Activated T-cell treated with anti-CD3 and anti-CD28 coated beads for 4 hours (primary cell): ENCODE measurements at places on chromosomes 6 and 20.

- DNase-seq: peak; percentile 21
Observed at GRCh38 chr6:52815167-52816092, 11.8 kb upstream of the GSTA1 start.

DNA sequence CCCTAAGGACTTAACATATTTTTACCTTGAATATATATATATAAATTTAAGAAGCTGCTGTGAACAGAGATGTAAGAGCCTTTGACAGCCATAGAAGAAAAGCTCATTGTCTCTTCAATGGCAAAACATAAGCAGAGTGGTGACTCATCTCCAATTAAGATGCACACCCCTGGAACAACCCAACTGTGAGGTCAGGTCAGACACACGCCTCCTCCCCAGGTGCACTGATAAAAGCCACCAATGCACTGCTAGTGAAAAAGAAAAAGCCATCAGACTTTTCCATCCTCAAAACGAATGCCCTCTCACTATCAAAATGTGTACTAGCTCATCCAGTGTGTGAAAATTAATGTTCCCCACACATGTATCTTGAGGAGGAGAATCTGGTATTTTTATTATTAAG lies 100.1 kb downstream of the SMLR1 start:
- no peak for DNase-seq

GRCh38 chr6:100458841-100459591 lies 5.7 kb downstream of the SIM1 start:
- DNase-seq: no peak

- no peak for DNase-seq
Observed at GRCh38 chr6:16832043-16832567, 70.8 kb upstream of the ATXN1 start.

DNA sequence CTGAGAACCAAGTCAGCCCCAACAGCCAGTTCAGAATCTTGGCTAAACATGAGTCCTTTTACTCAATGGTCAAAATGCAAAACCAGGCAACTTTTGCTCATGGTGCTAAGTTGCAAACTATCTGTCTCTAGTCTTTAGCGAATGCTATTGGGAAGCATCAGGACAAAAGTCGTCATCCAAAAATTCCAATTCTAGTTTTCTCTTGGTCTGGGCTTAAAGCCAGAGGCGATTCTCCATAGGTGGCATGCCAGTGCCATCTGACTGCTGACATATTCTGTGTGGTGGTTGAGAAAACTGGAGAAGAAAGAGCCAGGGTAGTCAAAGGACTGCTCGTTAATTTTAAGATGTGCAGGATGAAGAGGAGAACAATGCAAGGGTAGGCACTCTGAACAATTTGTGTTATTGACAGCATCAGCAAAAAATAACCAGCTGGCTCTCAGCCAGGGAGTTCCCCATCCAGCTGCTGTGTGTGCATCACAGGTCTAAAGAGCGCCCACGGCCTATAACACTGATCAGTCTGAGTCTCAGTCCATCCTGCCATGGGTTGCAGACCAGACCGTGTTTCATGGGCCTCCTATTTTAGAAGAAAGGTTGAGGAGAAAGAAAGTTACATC lies 313.6 kb downstream of the ALDH8A1 start:
- DNase-seq: no peak
